ENCODE measurements at places on chromosomes 5 and 9.

DNA sequence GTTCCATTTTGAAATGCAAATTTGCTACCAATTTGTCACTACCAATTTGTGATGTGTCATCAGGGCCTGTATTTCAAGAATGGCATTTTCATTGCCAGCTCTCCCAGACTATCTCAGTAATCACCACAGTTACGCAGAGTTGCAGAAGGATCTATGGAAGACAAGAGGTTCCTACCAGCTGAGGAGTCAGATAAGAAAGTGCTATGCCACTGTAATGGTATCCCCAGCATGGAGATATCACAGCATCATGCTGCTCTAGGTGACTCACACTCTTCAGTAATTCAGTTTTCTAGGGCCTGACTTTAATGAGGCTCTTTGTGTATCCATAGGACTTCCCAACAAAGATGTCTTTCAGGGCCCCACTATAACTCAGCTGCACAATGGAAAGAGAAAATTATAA, 490.3 kb downstream of the ARHGEF28 start:
- no peak for DNase-seq

GRCh38 chr9:87062746-87063145, 115.4 kb upstream of the GAS1 start:
- DNase-seq = no peak

DNA sequence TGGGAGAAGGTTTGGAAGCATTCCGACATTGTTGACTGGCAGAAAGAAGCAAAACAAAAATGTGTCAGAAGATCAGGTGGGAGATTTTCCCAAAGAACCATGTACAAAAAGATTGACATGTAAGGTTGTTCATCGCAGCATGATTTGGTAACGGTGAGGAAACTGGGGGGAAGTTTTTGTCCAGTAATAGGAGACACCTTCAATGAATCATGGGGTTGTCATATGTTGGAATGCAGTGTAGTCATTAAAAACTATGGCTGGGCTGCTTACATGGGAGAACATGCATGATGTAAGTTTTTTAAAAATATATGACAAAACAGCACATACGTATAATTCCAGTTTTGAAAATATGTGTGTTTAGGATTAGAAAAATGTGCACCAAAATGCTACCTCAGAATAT, 50.5 kb downstream of the HSD17B3 start:
- no peak for DNase-seq

- DNase-seq = no peak
Observed at GRCh38 chr5:18745988-18746615, 1111.8 kb downstream of the TAF11L14 start.

DNA sequence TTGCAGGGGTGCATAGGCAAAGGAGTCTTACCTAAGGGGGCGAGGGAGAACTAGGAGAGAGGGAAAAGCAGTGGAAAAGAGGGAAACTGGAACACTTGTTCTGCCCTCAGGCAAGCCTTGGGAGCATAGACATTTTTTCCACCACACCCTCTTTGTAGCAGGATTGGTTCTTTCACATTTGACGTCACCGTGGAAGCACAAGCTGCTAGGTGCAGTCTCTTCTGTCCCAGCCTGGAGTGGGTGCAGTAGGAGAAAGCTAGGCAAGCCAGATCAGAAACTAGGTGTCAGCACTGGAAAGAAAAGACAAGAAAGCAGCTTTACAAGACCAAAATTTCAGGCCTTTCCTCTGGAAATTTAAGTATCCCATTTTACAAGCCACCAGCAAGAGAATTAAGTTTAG, 440.4 kb downstream of the EFNA5 start:
- no peak for DNase-seq

DNA sequence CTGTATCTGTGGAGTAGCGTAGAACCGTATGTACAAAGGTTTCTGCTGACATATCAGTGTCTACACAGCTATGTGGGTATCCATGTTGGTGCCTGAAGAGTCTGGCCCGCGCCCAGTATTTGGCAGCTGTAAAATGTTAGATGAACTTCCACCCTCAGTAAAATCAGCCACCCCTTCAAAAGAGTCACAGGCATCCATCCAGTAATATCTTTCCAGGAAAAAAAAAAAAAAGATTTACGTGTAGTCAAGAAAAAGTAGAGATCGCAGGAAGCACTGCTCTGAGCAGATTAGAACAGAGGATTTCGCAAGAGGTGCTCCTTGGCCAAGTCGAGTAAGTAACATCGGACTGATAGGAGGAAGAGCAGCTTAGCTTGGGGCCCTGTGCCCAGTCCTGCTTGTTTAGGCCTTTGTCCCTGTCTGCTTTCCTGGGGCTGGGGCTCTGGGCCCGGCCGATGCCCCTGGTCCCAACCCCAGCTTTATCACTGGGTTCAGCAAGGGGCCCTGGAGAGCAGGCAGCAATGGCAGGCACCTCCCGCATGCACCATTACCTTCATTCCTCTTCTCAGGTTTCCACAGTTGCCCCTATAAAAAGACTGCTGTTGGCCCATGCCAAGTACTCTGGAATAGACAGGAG, 21.2 kb downstream of the DAPK1 start:
- peak; percentile 36 for DNase-seq

GRCh38 chr5:154779105-154779504, 23.9 kb downstream of the LARP1 start:
- DNase-seq = no peak

DNA sequence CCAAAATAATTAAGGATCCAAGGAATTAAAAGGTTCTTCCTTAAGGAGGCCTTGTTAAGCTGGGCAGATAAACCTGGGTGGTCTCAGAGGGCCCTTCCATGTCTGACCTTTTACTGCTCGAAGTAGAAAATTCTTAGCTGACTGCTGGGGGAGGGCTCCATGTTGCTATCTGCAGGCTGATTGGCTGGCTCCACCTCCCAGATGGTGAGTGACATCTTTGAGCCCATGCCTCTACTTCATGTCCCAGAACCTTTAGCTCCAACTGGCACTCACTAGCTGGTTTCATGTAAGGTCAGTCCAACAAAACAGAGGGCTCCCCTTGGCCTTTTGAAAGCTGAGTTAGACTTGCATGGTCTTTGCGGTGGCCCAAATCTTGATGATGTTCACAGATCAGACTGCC, 188.2 kb downstream of the PAX5 start:
- DNase-seq = no peak

GRCh38 chr5:110354915-110355644, 371.4 kb downstream of the TMEM232 start:
- no peak for DNase-seq

- no peak for DNase-seq
Observed at GRCh38 chr9:131826966-131827525, 87.2 kb upstream of the RAPGEF1 start.

- no peak for DNase-seq
Observed at GRCh38 chr5:150503977-150504620, 3.8 kb upstream of the NDST1 start.

GRCh38 chr5:128349044-128349858, 188.8 kb downstream of the FBN2 start:
- DNase-seq = no peak

- DNase-seq = no peak
Observed at GRCh38 chr5:171965745-171966144, 40.7 kb downstream of the FBXW11 start.

- no peak for DNase-seq
Observed at GRCh38 chr5:177426566-177427210, at the start of gene GRK6. GRK6 (plus strand) TSS chr5:177426676; CDS start chr5:177426846, 170 bp downstream.

GRCh38 chr9:101435601-101436079, at the start of gene ALDOB:
ALDOB (minus strand) TSS chr9:101435774; CDS start chr9:101430887, 4,887 bp downstream.
- DNase-seq = no peak

GRCh38 chr9:77218612-77219011, 41.3 kb downstream of the VPS13A start:
- no peak for DNase-seq

- no peak for DNase-seq
Observed at GRCh38 chr5:173866858-173867679, 21.1 kb upstream of the CPEB4 start.

DNA sequence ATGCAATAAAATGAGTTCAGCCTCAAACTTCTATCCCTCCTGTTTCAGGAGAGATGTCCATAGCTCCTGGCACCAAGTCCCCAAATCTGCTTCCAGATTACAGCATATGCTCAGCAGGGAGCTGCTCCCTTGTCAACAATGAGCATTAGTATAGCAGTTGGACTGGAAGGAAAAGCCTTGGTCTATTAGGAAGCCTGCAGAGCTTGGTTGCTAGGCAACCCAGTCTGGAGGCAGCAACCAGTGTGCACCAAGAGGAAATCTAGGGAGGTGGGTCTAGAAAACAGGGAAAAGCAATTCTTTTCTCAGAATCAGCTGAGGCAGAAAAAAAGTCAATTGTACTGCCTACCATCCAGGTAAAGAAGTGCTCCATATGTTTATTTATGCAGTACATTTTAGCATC, 229.5 kb upstream of the NMUR2 start:
- no peak for DNase-seq

DNA sequence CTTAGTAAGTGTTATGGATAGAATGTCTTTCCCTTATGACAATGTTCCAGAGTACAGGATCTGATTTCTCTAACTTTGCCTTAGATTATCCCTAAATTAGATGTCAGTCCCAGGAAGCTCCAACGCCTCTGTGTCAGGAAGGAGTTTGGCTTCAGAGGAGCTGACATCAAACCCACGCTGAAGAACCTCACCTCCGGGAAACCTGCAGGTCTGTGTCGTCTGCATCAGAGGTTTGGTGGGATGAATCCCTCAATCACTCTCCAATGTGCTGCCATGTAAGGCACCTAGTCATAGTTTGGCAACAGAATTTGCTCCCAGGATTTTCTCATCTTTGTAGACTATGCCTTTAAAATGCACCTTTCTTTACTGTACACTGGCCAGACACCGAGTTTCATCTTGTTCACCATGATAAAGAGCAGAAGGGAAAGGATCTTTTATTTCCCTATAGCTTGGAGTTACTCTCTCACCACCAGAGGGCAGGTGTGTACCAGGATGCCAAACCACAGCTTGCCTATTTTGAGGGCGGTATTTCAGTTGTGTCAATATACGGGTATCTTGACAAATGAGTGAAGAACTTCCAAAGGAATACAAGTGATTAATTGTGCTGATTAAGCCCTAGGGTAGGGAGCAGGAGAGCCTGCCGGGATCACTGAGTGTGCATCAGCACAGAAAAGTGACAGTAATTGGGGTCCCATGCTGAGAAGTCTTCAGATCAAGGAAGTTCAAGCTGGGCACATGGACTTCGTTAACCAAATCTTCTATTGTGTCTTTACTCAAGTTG, 23.4 kb downstream of the MINAR2 start:
- DNase-seq = no peak

DNA sequence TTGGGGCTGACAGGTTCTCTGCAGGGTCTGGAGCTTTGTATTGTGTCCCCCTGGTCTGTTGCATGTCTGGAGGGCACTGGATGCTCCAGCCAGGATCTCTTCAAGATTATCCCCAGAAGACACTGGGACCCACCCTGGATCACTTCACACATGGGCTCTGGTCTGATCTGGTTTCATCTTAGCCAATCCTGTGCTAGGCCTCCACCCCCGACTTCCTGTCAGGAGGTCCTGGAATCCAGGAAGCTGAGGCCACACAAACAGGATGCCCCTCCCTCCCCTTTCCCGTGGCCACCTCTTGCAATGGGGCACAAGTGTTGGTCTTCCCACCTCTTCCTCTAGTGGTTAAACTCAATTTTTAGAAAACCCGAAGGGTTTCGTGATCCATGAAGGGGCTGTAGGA, 242.6 kb upstream of the MVB12B start:
- DNase-seq = no peak

DNA sequence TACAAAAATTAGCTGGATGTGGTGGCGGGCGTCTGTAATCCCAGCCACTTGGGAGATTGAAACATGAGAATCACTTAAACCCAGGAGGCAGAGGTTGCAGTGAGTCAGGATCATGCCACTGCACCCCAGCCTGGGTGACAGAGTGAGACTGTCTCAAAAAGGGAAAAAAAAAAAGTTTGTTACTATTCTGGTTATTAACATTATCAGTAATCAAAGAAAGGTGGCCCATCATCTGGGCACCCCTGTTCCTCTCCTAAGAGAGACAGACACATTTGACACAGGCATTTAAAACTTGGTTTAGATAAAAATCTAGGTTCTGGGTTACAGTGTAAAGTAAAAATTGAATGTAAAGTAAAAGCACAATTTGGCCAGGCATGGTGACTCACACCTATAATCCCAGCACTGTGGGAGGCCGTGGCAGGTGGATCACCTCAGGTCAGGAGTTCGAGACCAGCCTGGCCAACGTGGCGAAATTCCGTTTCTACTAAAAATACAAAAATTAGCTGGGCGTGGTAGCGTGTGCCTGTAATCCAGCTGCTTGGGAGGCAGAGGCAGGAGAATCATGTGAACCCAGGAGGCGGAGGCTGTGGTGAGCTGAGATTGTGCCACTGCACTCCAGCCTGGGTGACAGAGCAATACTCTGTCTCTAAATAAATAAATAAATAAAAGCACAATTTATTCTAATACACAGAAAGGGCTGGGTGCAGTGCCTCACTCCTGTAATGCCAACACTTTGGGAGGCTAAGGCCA, 16.7 kb upstream of the PHYHD1 start:
- no peak for DNase-seq

DNA sequence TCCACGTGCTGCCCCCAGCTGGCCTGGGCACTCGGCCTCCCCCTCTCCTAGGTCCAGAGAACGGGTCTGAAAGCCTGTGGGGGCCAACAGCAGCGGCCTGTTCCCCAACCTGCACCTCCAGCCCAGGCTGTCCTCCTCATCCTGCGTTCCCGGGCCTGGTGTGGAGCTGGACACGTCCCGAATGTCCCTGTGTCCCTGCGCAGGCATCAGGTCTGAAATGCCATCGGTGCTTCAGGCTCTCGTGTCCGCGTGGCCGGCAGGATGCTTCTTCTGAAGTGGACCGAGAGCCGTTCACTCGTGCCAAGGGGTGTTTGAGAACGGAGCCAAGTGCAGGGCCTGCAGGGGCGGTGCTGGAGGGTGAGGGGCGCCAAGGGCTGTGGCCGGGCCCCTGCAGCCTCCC, 24.7 kb upstream of the UBAC1 start:
- no peak for DNase-seq

- no peak for DNase-seq
Observed at GRCh38 chr5:175922192-175922885, 45.8 kb downstream of the THOC3 start.

DNA sequence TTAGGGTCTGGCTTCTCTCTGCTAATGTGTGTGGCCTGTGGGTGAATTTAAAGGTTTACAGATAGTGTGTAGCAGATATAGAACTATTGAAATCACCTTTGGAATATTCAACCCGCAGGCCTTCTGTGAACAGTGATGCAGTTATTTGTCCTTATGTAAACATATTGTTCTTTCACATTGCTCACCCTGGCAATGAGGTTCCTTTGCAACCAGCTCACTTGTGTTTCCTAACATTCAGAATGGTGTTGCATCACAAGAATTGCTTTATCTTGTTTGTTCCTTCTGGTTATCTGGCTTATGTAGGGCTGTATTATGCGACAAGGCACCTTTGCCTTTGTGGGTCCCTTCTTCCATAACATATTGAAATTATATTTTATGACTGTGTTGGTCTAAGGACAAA, 370.3 kb downstream of the NNT start:
- DNase-seq = no peak

GRCh38 chr5:95821110-95822021, 1.2 kb downstream of the GLRX start:
- DNase-seq = no peak

- no peak for DNase-seq
Observed at GRCh38 chr5:176180339-176180738, 57.9 kb upstream of the SIMC1 start.

- DNase-seq = no peak
Observed at GRCh38 chr9:129781981-129782380, 21.0 kb upstream of the TOR1B start.
